ENCODE measurements at places on chromosomes 4 and X. TPM values are rescaled to one million over a fixed set of nuclear protein-coding genes. Genes with fewer than 3 reads are reported as not detected.

DNA sequence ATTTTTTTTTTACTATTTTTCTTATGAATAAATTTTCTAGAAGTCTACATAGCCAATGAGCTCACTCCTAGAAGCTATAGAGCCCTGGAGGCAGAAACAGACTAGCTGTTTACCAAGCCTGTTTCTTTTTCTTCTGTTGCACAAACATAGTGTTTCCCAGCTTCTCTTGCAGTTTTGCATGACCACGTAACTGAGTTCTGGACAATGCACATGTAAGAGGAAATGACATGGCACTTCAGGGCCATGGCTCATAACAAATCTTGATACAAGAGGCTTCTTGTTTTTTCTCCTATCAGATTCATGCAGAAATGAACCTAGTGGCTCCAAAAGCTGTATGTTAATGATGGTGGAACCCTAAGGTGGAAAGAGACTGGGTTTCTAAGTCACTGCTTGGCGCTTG, 127.4 kb downstream of the ZNF330 start:
- no peak for DNase-seq

Gene FAAH2
- 0.24 TPM for total RNA-seq

- no peak for DNase-seq
These were observed 221.8 kb downstream of the KIT start for GRCh38 chr4:54879576-54879975.

Gene CPLX1
- 3.1 TPM for total RNA-seq

DNA sequence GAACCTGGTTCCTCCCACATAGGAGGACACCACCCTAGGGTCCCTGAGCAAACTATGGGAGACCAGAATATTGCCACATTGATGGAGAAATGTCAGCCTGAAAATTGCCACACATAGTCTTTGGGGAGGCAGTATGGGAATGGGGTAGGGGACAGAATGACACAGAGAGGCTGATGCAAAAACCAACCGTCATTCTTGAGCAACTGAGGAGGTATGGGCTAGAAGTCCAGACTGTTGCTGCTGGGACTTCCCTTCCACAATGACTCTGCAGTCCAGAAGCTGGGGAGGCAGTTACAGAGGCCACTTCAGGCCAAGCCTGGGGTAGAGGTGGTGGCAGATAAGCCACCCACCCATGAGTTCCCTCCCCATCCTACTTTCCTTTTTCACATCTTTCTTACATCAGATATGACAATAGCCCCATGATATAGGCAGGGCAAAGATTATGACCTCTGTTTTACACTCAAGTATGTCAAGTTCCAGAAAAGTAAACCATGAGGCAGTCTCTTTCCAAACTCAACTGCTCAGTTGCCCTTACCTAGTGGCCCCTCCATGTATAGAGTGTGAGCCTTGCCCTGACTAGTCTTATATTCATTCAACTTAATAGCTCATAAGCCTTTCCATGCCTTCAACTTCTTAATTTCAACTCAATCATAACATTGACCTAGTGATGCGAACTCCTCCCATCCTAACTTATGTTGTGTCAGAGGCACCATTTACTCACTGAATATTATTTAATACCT, 41.7 kb downstream of the VSIG4 start:
- DNase-seq: no peak

- no peak for DNase-seq
These were observed 84.8 kb downstream of the AFAP1 start for GRCh38 chr4:7854697-7855370.

- DNase-seq: no peak
These were observed 11.9 kb upstream of the SLC9A7 start for GRCh38 chrX:46770817-46771163.

Gene TASL
- total RNA-seq: 0.68 TPM

Gene GJB1
- total RNA-seq: not detected

Gene MAML3
- total RNA-seq: 2.3 TPM

Gene CCNQ
- total RNA-seq: 42.6 TPM

Gene SOX3
- not detected for total RNA-seq

Gene IRAK1
- 38.6 TPM for total RNA-seq

DNA sequence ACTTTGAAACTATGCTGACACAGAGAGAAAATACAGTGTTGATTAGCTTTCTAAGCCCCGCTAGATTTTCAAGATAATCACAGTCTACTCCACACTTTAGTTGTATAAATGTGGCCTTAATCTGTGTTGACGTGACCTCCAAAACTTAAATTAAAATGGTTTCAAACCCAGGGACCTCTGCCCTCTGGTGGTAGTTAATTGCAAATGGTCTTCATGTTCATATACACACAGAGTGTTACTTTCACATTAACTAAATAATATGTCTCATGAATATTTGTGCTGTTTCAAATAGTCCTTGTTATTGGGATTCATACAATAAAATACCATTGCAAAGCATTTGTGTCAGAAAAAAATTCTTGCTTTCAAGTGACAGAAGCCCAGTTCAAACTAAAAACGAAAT, 64.3 kb downstream of the TASL start:
- no peak for DNase-seq

DNA sequence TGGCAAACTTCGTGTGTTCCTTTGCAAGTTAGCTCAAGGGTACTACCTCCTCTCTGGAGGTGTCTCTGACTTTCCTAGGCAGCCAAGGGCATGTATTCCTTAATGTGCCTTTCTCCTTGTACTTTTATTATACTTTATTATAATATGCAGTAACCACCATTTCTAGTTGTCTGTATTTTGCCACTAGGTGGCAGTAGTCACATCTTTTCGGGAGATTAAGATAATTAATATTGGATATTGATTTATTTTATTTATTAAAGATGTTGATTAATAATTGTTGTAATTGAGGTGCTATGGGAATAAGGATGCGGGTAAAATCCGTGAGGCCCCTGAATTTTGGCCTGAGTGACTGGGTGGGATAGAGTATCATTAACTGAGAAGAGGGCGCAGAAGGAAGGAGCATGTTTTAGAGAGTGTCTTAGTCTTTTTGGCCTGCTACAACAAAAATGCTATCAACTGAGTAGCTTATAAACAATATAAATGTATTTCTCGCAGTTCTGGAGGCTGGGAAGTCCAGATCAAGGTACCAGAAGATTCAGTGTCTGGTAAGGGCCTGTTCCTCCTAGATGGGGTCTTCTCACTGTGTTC, 153.3 kb downstream of the TMEM164 start:
- no peak for DNase-seq

- no peak for DNase-seq
These were observed 2.5 kb upstream of the TDO2 start for GRCh38 chr4:155901013-155901412.

Gene DCLK2
- 19.9 TPM for total RNA-seq

Gene NR3C2
- total RNA-seq: 23.6 TPM

DNA sequence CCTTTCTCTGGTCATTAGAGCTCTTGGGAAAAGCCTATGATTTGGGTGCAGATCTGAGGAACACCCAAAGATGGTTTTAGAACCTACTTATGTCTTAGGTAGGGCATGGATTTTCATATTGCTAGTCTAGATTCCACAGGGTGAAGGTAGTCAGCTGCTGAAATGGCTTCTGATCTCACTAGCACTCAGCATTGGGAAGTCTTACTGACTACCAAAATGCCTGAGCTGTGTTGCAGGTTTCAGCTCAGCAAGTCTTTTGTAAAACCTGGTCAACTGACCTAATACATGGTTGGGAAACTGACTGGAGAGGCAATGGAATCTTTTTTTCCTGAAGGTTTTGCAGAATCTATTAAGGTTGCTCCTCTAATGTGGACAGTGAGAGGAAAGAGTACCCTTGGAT, 136.4 kb downstream of the CCNG2 start:
- no peak for DNase-seq

Gene MCUB
- total RNA-seq: 5.1 TPM

- no peak for DNase-seq
These were observed 7.1 kb downstream of the NKX3-2 start for GRCh38 chr4:13537011-13537831.

DNA sequence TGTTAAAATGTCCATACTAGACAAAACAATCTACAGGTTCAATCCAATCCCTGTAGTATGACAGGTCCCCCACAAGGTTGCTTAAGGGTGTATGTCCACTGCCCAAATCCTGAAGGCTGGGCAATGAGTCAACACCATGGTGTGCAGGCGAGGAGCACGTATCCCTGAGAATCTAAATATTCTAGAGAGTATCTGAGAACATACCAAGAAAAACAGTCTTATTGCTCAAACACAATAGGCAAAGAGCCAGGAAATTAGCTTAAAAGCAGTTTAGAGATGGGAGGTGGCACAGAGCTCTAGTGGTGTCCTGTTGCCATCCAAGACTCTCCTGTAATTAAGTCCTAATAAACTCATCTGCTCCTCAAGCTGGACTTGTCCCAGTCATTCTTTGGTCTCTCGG, 37.0 kb downstream of the RCHY1 start:
- no peak for DNase-seq

Measured in Right ventricle myocardium inferior (tissue), 1 donor.